Activated CD4-positive, alpha-beta T cell treated with anti-CD3 and anti-CD28 coated beads, Interleukin-2, amount 50 U/mL, for 16 hours (primary cell): ENCODE measurements at places on chromosomes 2 and 18.

DNA sequence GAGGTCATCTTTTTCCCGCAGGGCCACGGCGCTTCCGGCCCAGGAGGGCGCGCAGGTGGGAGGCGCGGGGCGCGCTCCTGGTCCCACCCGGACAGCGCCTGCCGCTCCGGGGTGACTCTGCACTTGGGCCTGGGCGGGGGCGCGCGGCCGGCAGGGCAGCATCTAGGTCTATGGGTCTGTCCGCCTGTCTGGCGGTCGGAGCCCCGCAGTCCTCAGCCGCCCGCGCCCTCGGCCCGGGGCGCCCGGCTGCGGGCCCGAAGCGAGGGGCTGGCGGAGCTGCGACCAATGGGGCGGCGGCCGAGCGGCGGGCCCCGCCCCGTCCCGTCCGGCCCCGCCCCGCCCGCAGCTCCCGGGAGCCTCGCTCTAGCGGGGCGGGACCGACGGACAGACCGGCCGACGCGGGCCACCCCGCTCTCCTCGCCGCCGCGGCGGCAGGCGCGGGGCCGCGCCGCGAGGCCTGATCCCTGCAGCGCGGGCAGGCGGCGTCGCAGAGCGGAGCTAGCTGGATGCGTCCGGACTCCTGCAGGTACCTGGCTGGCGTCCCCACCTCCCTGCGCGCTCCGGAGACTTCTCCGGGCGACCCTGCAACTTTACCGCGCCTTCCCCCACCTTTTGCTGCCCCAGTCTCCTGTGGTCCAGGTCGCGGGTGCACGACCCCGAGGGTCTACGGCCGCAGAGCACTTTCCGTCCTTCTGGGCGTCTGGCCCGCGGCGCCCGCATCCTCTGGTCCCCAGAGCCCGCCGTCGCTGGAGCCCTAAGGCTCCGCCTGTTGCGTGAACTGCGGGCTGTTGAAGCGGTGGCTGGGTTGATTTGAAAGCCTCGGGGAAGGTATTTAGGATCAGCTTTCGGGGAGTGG is at the start of gene KCNS3:
TSS of gene KCNS3 (plus strand) at position 387 of the 856 bp plus-strand sequence. CDS start 52,342 bp downstream, outside the sequence.
- DNase-seq = no peak

DNA sequence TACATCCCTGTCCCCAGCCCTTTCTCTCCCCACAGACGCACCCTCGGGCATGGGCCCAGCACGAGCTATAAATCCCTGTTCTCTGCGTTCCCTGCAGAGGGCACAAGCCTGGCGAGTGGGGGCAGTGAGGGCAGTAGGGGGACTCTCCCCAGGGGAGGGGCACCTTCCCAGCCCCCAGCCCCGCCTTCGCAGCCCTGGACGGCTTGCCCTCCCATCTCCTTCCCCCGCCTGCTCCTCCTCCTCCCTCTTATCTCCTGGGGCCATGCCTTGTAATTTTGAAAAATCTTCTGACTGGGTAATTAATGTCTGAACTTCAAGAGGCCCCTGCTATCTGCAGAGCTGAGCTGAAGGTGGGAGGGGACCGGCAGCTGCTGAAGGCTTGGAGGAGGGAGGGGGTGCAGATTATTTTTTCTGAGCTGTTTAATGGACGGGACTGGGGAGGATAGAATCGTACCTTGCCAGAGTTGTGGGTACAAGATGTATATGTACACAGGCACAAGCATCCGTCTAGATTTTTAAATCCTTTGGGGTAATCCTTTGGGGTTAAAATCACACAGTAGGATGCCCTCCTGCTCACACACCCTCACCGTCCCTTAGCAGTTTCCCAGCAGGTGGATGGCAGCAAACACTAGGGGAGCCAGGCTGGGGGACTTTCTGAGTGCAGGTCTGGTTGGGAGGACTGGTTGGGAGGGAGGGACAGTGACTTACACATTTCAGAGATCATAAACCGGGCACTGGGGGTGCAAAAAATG is 121.9 kb downstream of the SMAD7 start:
- DNase-seq = no peak

GRCh38 chr2:120703330-120703994 is 32.2 kb upstream of the GLI2 start:
- DNase-seq = no peak

DNA sequence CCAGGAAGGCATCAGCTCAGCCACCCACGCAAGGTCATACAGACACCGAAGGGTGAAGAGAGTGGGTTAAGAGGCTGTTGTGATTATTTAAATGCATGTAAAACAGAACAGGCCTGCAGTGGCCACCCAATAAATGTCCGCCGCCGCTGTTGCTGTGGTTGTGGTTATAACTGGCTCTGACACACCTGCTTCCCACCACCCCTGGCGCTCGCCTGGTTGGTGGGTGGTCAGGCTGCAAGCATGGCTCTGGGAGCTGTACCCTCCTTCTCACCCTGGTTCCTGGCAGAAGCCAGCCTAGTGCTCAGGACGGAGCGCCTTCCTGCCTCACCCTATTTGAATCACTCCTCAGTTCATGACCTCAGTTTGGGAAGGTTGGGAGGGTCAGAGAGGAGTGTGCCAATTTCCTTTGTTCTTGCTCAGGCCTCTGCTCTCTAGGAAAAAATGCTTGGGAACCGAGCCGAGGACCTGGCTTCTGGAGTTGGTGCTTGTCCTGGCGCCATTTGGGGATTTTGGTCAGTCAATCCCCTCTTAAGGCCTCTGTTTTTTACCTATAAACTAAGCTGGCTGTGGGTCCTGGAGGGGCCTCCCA is 5.3 kb upstream of the CRYBA2 start:
- no peak for DNase-seq
